Epithelial cell of proximal tubule (primary cell): ENCODE measurements at places on chromosomes 7 and 10.

GRCh38 chr10:112166800-112167199 lies 16.8 kb downstream of the GPAM start:
- no peak for DNase-seq

- no peak for DNase-seq
Observed at GRCh38 chr10:133023216-133023843, 64.4 kb upstream of the ADGRA1 start.

DNA sequence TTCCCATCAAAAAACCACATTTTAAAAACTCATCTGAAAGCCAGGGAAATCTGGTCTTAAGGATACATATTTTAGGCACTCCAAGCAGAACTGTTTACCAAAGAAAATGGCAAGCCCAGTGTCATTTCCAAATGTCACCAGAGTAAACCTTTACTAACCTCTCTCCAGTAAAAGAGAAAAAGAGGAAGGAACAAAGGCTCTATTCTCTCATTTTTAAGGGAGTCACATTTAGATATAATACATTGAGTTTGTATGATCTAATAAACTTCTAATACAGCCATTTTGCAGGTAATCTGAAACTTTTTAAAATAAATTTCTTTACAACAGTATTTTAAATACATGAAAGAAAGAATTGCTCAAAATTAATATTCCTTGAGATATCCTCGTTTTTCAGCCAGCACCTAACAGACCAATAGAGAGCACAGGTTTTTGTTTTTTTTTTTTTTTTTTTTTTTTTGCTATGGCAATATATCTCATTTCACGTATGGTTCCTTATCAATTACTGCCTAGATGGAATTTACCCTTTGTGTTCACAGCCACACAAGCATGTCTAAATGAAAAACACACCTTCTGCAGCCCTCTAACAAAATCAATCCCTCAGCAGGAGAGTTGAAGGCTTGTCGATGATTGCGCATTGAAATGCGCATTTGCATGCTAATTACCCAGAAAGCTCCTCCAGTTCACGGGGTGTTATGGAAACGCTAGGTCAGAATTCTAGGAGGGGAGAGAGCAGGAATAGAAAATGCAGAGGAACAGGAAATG lies 39.8 kb upstream of the MSRB2 start:
- no peak for DNase-seq

- no peak for DNase-seq
Observed at GRCh38 chr10:28503114-28503513, 29.8 kb upstream of the WAC start.

GRCh38 chr7:149638566-149639320 lies 134.6 kb downstream of the ZNF467 start:
- DNase-seq: no peak

- no peak for DNase-seq
Observed at GRCh38 chr7:135169964-135170273, 588 bp downstream of the CYREN start.

- no peak for DNase-seq
Observed at GRCh38 chr10:77043420-77043763, 594.2 kb downstream of the KCNMA1 start.

- DNase-seq: no peak
Observed at GRCh38 chr7:22934473-22935065, 79.4 kb downstream of the HYCC1 start.

DNA sequence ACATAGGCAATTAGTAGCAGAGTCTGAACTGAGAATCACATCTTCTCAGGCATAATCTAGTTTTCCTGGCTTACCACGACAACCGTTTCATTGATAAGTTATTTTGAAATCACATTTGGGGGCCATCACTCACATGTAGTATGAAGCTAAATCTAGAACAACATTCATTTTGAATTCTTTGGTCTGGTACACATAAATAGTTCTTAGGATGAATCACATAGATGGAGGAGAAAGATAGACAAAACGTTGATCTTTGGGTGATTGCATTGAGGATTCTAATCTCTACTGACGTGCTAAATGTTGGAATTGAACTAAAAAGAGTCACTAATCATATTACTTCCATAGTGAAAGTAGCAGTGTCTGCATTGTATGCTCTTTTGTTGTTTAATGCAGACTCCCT lies 1022.6 kb downstream of the LRMDA start:
- DNase-seq: no peak

DNA sequence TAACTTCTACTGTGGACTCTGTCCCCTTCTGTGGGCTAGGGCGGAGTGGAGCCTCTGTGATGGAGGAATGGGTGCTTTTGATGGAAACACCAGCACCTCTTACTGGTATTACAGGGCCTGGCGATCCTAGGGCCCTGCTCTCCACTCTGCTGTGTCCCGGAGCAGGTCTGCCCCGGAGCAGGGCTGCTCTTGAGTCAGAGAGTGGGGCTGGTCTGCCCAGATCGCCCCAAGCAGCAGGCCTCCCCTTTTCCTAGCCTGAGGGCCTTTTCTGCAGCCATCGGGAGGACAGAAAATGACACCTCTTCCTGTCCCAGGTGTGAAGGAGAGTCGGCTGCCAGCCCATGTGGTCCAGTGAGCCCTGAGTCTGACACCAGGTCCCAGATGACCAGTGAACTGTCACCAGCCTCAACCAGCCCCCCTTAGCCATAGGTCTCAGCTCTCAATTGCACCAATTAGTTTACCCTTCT lies 1.4 kb downstream of the ZNF282 start:
- no peak for DNase-seq

DNA sequence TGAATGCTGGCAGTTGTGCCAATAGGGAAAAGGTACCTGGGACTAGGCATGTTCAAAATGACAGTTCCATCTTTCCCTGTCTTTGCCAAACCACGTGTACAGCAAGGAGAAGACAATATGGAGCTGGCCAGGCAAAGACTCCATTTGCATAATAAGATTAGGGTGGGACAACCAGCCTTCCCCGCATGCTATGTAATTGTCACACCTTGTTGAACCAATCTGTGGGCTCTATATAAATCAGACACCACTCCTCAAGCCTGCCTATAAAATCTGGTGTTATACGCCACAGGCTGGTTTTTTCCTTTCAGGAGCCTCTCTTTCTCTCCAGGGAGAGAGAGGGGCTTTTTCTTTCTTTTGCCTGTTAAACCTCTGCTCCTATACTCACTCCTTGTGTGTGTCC lies 11.0 kb upstream of the NUB1 start:
- DNase-seq: no peak

- no peak for DNase-seq
Observed at GRCh38 chr7:156095908-156096539, 283.8 kb upstream of the SHH start.

DNA sequence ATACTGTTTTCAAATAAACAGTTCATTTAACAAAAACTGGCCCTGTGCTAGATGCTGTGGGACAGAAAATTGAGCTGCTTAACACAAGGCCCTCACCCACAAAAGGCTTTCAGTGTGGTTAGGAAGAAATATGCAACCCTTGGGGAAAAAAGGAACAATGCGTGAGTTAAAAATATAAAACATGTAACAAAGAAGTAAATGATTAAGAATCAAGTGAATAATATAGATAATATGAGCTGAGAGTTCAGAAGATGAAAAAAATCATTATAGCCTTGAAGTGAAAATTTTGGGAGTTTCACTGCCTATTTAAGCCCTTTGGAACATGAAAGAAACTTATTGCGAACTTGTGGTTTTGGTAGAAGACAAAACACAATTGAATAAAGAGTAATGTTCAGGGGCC lies 495.4 kb downstream of the GFRA1 start:
- no peak for DNase-seq

GRCh38 chr7:14748461-14748860 lies 154.1 kb downstream of the DGKB start:
- DNase-seq: no peak

DNA sequence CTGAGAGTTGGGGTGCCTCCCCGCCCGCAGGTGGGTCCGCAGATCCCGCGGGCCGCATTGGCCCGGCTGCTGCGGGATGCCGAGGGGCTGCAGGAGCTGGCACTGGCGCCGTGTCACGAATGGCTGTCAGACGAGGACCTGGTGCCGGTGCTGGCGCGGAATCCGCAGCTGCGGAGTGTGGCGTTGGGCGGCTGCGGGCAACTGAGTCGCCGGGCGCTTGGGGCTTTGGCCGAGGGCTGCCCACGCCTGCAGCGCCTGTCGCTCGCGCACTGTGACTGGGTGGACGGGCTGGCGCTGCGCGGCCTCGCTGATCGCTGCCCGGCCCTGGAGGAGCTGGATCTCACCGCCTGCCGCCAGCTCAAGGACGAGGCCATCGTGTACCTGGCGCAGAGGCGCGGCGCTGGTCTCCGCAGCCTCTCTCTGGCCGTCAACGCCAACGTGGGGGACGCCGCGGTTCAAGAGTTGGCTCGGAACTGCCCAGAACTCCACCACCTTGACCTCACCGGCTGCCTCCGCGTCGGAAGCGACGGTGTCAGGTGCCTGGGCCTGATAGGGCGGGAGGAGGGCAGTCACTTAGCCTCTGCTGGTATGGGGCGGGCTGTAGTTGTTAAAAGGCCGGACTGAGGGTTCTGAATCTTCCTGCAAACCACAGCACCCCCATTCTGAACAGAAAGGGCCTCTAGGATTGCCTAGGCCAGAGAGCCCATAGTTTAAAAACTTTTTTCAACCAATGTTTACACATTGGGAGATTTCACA lies 1.3 kb downstream of the FBXL15 start:
- DNase-seq: no peak
